ENCODE measurements at places on chromosomes 12 and 14.
A peak's percentile ranks its signal among the peaks of the same experiment; 100 is the strongest.

GRCh38 chr12:27969624-27970400, 2.7 kb downstream of the PTHLH start:
- peak; percentile 52 for DNase-seq

GRCh38 chr12:11891754-11892386, 178.9 kb upstream of the BCL2L14 start:
- DNase-seq, result no peak

DNA sequence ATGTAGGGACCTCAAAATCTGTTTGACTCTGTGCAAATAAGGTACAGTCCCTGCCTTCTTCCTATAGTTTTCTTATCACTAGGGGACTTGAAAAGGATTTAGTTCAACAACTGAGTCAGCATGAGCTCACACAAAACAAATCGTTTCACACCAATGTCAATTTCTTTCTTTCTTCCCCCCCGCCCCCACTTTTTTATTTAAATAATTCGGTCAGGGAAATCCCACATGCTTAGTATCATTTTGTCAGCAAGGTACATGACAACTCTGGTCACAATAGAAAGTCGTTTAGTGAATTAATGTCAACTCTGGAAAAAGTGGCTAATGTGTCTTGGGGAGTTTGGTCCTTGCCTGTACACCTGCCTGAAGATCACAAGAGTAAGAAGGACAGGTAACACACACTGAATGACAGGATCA, 232.2 kb upstream of the PLEKHG7 start:
- peak; percentile 25 for DNase-seq

DNA sequence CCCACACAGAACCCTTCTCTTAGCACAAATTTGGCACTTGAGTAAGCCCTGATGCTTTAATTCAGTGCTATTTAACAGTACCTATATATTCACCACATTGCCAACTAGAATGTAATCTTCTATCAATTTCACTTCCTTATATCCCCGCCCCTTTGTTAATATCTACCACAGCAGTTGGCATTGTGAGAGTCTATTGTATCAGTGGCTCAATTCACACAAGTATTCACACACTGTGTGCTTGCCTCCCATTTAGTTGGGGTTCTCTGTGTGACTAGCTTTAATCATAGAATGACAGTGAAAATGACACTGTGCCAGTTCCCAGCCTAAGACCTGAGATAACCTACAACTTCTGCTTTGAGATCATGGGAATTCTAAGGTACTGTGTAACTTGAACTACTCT, 103.1 kb downstream of the SEC23A start:
- no peak for DNase-seq

DNA sequence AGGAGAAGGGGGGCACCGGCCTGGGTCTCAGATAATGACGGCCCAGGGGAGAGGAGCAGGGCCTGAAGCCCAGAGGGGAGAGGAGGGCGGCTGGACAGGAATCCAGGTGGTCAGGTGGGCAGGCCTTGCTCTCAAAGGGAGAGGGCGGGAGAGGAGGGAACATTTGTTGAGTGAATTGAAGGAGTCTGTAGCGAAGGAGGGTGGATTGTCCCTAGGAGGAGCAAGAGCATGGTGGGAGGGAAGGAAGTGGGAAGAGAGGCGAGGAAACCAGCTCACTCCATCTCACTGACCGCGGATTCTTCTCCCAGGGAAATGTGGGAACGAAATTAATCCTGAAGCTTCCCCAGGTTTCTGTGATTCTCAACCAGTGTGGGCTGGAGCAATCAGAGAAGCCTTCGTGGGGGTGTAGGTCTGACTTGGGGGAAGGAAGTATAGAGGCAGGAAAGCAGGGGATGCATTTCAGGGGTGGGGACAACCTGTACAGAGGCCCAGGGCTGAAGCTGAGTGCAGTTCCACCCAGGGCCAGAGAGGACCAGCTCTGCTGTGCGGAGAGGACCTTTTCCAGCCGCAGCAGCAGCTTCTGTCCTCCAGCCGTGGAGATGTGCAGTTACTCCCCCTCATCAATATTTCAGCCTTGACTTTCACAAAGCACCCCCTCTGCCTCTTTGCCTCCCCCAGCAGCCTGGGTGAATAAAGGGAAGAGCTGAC, 100.9 kb downstream of the CHST11 start:
- no peak for DNase-seq

DNA sequence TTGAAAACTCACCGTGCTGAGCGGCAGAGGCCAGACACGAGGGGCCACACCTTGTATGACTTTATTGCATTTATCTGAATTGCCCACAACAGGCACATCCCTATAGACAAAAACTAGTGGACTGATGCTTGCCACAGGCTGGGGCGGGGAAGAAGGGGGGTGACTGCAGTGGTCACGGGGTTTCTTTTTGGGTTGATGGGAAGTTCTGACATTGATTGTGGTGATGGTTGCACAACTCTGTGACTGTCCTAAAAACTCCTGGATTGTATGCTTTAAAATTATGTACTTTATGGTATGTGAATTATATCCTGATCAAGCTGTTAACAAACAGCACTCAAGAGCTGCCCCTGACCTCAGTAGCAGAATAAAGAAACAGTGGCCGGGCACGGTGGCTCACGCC, 25.7 kb downstream of the DHX37 start:
- DNase-seq, result no peak

All from stimulated activated CD4-positive, alpha-beta T cell treated with anti-CD3 and anti-CD28 coated beads, Interleukin-1b, Interleukin-23, amount 100 ng/mL, for 4 hours (primary cell).